Activated naive CD4-positive, alpha-beta T cell treated with Interleukin-2 at 50 U/mL for 16 hours (primary cell): ENCODE measurements at places on chromosomes 5 and 9.
A peak's percentile ranks its signal among the peaks of the same experiment; 100 is the strongest.

GRCh38 chr9:112699230-112699629 lies 18.7 kb downstream of the INIP start:
- no peak for DNase-seq

- DNase-seq = no peak
Measured at GRCh38 chr9:128634651-128635262, 21.9 kb downstream of the DYNC2I2 start.

DNA sequence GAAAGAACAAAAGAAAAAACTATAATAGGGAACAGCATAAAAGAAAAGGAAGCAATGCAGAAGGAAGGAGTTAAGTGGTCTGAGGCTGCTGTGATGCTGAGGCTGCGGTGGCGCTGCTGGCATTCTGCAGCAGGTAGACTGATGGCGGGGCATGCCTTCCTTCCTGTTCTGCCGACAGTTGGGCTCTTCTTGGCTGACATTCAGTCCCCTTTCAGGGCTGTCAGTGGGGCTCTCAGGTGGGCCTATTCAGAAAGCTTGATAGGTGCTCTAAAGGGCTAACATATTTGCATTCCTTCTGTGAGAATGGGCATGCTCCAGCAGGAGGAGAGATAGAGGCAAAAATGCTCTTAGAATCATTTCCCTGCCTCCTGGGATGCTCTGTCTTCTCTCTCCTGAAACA lies 5.1 kb upstream of the CLINT1 start:
- no peak for DNase-seq

DNA sequence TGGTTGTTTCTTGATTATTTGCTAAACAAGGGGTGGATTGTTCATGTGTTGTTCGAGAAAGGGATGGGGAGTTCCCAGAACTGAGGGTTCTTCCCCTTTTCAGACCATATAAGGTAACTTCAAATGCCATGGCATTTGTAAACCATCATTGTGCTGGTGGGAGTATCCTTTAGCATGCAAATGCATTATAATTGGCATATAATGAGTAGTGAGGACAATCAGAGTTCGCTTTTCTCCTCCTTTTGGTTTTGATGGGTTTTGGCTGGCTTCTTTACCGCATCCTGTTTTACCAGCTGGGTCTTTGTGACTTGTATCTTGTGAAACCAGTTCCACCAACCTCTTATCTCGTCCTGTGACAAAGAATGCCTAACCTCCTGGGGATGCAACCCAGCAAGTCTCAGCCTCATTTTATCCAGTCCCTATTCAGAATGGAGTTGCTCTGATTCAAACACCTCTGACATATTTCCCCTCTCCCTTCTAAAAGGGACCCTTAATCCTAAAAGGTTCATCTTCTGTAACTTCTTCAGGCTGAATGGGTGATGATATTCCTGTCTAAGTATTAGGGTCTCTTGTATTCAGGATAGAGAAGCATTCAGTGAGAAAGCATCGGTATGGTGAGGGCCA lies 8.7 kb upstream of the FBN2 start:
- DNase-seq = no peak

GRCh38 chr5:320524-321229 lies 837 bp upstream of the AHRR start:
- no peak for DNase-seq

GRCh38 chr5:67149951-67150523 lies 46.6 kb downstream of the CD180 start:
- DNase-seq = no peak

- DNase-seq = no peak
Measured at GRCh38 chr5:580436-580835, 31.7 kb upstream of the CEP72 start.

GRCh38 chr5:112059579-112060135 lies 302.7 kb upstream of the NREP start:
- no peak for DNase-seq

DNA sequence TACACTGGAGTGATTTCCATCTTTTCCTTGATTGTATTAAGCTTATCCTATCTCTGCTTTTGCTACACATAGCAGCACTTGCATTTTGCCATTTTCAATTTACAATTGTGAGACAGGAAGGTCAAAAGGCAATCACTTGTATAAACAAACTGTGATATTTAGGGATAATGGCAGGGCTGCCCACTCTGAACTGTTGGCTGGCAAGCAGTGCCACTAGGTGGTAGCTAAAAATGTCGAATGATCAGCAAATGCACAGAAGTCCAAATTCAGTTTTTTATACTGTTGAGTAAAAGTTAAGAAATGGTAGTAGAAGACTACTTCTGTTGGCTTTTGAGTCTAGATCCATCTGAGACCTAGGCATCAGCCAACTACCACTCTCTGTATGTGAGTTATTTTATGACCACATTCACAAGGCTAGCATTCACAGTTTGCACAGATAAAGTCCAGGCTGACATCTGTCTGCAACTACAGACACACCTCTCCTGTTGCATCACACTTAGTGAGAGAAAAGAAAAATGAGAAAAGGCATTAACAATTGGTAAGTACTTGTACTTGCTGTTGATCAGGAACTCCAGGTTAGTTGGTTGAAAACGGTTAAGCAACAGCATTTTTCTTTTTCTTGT lies 108.8 kb upstream of the ASTN2 start:
- no peak for DNase-seq

DNA sequence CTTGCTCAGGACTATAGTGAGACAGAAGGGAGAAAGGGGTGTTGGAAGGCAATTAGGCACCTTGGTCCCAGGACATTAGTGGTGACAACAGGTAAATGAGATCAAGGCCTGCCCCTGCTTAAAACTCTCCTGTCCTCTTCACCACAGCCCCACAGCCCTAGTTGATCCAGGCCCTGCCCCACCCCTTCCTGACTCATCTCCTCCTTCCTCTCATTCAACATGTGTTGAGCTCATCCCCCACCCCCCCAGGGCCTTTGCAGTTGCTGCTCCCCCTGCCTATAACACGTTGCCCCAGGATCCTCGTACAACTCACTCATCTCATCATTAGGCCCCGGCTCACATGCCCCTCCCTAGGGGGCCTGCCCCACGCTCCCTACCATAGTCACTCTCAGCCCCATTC lies 66.8 kb downstream of the TSPAN17 start:
- no peak for DNase-seq

DNA sequence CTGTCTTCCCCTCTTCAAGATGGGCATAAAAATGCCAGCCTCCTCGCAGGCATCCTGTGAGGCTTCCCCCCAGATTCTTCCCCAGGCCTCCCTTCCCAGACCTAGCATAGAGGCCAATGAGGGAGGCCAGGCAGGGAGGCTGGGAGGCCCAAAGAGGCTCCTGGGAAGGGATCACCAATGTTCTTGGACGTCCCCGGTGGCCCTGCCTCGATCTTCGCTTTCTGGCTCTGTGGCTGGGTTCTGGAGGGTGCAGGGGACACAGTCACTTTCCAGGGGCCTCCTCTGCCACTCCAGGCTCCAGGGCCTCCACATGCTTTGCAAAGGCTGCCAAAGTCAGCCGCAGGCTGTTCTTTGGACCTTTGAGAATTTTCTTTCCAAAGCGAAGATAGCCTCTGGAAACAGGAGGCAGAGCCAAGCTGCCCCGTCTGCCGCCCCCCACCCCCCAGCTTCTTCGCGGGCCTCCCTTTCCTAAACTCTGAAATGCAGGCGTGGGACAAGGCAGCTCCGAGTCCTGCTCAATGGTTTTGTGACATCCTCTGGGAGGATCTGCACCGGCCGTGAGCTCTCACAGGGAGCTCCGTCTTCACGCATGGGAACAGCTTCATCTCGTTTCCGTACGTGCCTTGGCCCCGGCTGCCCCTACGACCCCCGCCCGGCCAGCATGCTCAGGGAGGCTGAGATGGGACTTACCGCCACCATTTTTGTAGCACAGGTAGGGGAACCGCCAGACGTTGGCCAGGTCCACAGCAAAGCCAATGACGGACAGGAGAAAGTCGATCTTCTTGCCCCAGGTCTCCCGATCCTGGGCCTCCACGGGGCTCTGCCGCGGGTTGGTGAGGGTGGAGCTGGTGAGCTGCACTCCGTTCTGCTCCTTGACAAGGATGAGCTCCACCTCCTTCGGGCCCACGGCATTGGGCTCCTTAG lies 2.8 kb downstream of the SLC6A3 start:
- no peak for DNase-seq

- no peak for DNase-seq
Measured at GRCh38 chr9:89690334-89690912, 85.6 kb downstream of the GADD45G start.

DNA sequence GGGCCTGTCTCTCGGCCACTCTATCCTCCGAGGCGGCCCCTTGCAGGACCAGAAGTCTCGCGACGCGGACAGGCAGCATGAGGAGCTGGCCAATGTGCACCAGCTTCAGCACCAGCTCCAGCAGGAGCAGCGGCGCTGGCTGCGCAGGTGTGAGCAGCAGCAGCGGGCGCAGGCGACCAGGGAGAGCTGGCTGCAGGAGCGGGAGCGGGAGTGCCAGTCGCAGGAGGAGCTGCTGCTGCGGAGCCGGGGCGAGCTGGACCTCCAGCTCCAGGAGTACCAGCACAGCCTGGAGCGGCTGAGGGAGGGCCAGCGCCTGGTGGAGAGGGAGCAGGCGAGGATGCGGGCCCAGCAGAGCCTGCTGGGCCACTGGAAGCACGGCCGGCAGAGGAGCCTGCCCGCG lies 283.5 kb downstream of the ARHGEF28 start:
- DNase-seq = no peak

GRCh38 chr5:125112196-125112595 lies 365.8 kb upstream of the ZNF608 start:
- DNase-seq = no peak

GRCh38 chr9:33076046-33077004 lies at the start of gene SMU1:
TSS of gene SMU1 (minus strand) at chr9:33076674. CDS start at chr9:33076608, 66 bp downstream.
- DNase-seq = peak; percentile 95

- no peak for DNase-seq
Measured at GRCh38 chr9:72396247-72397091, 31.5 kb upstream of the ZFAND5 start.

GRCh38 chr9:125405938-125406809 lies 144.5 kb downstream of the GAPVD1 start:
- no peak for DNase-seq

GRCh38 chr9:133737774-133738639 lies at the start of gene SARDH:
TSS of gene SARDH (minus strand) at chr9:133738352. CDS start at chr9:133734173, 4,179 bp downstream.
- peak; percentile 52 for DNase-seq

DNA sequence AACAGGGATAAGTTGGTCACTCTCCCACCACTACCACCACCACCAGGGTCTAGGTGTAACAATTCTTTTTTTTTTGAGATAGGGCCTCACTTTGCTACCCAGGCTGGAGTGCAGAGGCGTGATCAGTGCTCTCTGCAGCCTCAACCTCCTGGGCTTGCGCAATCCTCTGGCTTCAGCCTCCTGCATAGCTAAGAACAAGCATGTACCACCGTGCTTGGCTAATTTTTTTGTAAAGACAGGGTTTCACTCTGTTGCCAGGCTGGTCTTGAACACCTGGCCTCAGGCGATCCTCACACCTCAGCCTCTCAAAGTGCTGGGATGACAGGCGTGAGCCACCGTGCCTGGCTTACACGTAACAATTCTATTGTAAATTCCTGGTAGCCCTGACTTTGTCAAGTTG lies 27.5 kb downstream of the CORO2A start:
- DNase-seq = no peak

DNA sequence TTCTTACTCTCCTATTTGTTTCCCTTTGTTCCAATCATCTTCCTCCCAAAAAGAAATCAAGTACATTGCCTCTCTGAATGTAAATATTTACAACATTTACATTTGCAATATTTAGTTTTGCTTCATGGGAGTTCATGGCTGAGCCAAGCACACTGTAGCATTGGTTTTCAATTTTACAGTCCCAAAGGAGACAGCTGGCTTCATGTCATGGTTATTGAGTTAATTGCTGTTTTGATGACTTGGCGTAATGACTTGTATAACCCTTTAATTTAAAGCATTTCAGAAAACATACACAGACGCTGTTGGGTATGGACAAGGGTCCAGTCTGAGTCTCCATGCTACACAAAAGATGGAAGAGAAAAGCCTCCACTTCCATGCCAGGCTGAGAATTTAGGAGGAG lies 25.6 kb upstream of the VLDLR start:
- DNase-seq = no peak

GRCh38 chr5:111377306-111377705 lies 135.0 kb downstream of the STARD4 start:
- DNase-seq = no peak

GRCh38 chr5:1504069-1504595 lies 19.6 kb downstream of the LPCAT1 start:
- no peak for DNase-seq

GRCh38 chr5:127572930-127573329 lies 55.5 kb downstream of the PRRC1 start:
- DNase-seq = no peak

DNA sequence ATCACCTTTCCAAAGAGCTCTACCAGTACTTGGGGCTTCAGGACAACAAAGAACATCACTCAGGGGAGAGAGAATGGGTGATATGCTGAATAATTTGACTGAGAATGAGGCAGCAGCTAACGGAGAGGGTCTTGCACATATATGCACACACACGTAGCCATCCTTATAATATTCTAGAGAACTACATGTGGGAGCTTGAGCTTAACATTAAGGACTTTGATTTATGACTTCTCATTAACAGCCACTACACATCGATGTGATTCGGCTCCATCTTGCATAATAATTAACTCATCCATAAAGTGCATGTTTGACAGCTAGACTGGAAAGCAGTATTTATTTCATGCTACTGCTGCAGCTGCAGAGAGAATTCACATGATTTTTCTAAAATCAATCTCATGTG lies 163.4 kb downstream of the RAB3C start:
- DNase-seq = no peak

DNA sequence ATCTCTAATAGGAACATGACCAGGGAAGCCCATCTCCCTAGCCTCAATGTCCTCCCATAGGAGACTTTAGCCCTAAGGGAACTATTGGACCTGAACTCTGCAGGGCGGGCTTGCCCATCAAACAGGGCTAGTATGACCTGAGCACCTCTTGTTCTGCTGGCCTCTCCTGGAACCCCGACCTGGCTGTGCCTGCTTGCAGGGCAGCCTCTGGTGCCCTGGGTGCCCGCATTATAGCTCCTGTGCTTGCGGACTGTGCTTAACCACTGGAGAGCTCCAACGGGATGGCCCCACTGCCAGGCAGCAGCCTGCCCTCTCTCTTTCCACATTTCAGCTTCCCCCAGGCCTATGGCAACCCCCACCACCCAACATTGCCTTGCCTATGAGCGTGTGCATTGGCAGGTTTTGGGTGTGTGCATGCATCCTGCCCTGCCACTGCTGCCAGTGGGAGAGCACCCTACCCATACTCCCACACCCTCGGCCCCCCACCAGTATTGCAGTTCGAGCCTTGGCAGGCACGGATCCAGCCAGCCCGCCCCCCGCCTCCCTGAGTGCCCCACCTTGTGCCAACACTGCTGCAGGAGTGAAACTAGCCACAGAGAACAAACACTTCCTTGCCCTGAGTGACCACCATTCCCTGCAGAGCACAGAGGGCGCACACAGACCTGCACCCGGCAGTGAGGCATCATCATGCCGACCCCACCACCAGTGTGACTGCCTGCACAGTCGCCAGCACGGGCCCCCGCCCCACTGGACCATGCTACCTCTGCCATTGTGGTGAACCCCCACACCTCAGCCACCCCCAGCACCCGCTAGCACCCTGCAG lies 1123.8 kb upstream of the CDH6 start:
- DNase-seq = no peak

- DNase-seq = no peak
Measured at GRCh38 chr5:151048526-151048925, 28.1 kb downstream of the GPX3 start.
